ENCODE measurements at places on chromosomes 5 and 9.

DNA sequence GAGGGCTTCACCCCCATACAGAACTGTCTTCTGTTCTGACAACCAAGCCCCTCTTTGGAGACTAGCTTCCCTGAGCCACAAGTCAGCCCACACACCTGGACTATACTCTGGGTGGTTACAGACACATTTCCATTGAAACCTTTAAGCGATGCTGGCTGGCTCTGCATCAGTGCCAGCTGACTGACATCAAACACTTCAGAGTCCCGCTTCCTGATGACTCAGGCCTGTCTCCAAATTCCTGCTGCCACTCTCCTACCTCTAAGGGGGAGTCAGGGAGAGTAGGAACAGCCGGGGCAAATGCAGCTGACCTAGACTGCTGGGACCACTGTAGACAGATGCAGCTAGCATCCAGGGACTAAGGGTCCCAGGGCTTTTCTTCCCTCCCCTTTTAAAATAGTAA, 59.4 kb downstream of the SIL1 start:
- no peak for DNase-seq

- no peak for DNase-seq
These were observed 73.2 kb upstream of the STXBP1 start for GRCh38 chr9:127538849-127539258.

- no peak for DNase-seq
These were observed 486.3 kb upstream of the ZNF462 start for GRCh38 chr9:106376689-106377088.

DNA sequence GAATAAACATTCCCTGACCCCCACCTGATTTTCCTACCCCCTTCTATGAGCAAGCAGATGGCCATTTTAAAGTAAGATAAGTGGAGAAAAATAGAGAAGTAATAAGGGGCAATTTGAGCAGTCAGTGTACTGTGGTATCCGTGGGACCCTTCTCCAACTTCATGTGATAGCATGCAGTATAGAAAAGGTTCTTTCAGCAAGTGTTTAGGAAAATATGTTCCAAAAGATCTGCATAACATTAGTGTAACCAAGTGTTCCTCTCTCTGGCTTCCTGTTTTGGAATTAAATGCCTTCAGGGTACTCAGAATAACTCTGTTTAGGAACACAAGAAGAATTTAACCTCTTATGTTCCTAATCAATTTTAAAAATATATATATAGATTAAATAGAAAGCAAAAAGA, 134.9 kb downstream of the ATG10 start:
- DNase-seq, result no peak

GRCh38 chr9:37936965-37937364, 33.0 kb upstream of the SLC25A51 start:
- DNase-seq, result no peak

GRCh38 chr9:135287627-135288026, 192.0 kb upstream of the PPP1R26 start:
- DNase-seq, result no peak

DNA sequence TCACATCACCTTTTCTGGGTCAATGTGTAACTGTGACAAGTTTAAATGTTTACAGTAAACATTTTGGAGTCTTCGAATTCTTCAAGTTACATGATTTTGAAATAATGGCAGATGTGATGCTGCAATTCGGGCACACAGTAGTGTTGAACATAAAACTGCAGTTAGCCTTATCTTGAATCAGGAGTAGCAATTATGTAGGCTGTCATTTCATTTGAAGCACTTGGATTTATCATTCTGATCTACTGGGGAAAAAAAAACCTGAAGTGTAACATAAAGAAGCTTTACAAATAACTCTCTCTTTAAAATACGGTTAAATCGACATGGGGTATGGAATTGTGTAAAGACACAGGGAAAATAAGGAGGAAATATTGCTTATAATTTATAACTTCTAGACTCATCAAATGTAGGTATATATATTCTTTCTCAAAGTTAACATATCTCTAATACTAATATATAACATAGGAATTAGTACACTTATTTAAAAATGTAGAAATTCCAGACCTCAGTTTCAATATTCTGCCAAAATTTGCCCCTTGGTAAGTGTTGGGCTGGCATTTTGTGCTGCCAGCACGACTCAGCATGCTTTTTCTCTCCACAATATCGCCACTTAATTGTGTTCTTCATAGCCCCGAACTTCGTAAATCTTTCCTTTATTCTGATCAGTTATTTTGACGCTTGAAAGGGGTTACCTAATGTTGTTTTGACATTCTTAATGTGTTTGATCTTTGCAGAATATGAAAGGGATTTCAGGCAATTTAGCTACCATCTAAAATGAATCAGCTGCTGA, 226.7 kb downstream of the PRR16 start:
- DNase-seq, result no peak

- no peak for DNase-seq
These were observed 22.3 kb upstream of the NPM1 start for GRCh38 chr5:171365351-171365750.

DNA sequence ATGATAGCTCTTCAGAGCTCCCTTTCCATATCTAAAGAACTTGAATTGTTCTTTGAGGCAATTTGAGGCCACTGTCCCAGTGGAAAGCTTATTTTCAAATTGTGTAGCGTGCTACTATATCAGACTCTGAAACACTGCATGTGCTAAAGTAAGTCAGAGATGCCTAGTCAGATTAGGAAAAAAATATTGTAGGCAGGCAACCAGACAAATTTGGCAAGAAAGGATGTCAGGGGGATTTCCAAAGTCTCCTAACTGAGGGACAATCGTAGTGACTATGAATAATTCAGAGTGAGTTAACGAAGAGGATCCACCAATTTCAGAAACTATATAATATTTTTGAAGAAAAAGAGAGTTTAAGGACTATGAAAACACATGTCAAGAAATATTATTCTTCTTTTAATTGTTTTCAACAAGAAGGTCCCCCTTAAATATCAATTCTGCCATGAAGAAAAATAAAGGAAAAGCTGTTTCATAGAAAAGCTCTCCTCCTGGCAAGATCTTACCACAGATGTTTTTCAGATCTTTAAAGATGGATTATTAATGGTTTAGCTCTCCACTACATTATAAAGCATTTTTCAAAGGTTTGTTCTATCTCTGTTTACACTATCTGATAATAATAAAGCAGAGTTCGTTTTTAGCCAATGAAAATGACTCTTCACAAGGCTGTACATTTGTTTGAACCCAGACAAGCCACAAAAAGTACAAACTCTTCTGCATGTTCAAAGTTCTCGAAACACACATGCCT, 273.5 kb upstream of the PTGER4 start:
- DNase-seq, result no peak

All from activated naive CD8-positive, alpha-beta T cell treated with anti-CD3 and anti-CD28 coated beads for 36 hours (primary cell).